ELR (cell line): ENCODE measurements at places on chromosomes 1 and 21.
A peak's percentile ranks its signal among the peaks of the same experiment; 100 is the strongest.

DNA sequence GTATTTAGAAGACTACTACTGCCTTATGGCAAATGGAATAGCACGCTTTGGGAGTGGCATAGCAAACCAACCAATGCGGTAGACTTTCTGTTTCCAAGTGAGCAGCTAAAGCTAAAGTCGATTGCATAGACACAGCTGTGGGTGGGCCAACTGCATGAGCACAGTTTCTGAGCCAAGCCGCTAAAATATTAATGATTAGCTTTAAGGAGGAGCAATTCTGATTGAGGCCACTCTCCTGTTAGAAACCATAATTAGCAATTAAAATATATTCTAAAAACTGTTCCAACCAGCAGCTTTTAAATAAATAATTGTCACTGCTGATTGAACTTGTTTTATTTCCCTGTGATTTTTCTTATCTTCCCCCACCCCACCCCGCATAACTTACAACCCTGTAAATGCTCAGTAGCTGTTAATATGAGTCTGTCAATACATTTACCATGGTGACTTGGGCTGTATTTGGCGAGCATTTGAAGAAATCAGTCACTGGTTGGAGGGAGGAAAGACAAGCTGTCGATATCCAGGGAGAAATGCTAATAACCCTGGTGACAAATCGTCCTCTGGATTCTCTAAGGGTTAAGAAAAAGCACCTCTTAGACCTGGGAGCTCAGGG is 32.2 kb downstream of the RNF220 start:
- no peak for DNase-seq

GRCh38 chr1:103761896-103762295 is 12.2 kb downstream of the AMY1C start:
- no peak for DNase-seq

DNA sequence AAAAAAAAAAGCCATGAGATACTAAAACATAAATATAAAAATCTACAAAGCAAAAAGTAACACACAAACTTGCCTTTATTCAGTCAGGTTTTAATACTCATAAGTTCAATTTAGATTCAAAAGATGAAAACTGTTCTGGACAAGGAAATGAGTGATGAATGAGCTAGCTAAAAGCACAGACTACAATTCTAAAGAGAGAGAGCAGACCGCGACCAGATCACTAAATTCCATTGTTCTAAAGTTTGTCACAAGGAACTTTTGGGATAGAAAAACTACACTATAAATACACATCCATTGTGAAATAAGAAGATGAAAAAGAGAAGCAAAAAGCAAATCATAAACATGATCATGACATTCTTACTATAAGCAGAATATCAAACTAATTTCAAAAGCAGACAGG is 1.7 kb downstream of the ODF2L start:
- DNase-seq = peak; percentile 62

DNA sequence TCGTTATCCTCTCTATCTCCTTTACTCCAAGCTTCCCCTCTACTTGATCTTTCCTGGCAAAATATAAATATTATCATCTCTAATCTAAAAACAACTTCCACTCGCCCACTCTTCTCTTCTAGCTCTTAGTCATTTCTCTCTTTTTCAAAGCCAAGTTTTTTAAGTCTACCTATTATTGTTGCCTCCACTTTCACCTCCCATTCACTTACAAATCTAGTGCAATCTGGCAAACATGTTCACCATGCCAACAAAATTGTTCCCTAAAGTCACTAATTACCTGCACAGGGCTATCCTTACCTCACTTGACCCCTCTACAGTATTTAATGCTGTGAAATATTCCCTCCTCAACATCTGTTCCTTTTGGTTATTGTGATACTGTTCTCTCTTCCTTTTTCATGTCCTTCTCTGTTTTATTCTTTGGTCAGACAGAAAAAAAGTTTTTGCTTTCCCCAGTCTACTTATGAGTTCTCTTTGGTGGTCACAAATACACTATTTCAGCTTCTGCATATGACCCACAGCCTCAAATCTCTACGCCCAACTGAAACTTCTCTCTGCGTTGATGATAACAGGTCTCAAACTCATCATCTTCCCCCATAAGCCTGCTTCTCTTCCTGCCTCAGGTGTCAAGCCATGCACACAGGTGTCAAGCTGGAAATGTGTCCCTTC is 31.9 kb upstream of the RAP1A start:
- no peak for DNase-seq

- peak; percentile 60 for DNase-seq
These were observed 32.3 kb upstream of the TARDBP start for GRCh38 chr1:10980094-10980577.

GRCh38 chr1:25550155-25550506 is 6.7 kb downstream of the LDLRAP1 start:
- DNase-seq = peak; percentile 64

GRCh38 chr1:109266965-109267364 is 16.0 kb downstream of the PSRC1 start:
- peak; percentile 60 for DNase-seq

- peak; percentile 28 for DNase-seq
These were observed at the start of gene SYPL2 for GRCh38 chr1:109466452-109467300. SYPL2 (plus strand) TSS chr1:109466546; CDS start chr1:109466844, 298 bp downstream.

- DNase-seq = no peak
These were observed 67.4 kb upstream of the CASZ1 start for GRCh38 chr1:10863886-10864285.

DNA sequence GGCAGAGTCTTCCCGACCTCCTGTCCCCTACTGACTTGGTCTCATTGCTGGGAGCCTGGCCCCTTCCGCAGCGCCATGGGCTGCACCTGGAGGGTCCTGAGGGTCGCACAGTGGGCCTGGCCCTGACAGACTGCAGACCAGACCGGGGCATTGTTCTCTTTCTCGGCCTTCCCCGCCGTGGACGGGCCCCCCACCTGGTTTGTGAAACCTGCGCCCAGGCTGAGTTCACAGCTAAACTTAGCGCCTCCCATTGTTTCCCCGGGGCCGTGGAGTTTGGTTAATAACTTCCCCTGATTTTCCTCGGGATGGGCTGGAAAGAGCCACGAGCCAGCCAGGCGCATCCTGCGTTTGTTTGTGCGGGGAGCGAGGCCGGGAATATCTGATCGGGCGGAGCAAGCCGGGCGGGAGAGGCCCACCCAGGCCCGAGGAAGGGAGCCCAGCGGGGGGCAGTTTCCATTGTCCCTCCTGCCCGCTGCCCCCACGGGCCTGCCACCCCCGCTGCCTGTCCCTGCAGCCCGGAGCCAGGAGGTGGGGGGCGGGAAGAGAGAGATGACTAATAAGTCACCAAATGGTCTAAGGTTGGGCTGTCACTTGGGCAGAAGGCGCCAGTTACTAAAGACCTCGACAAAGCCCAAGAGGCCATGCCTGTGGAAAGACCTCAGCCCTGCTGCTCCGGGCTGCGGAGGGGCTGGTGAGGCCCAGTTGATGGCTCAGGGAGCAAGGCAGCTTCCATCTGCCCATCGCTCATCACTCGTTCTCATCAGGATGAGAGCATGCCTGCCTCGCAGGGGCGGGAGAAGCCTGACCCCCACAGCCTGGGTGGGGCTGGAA is 39.0 kb upstream of the ARHGEF16 start:
- no peak for DNase-seq

DNA sequence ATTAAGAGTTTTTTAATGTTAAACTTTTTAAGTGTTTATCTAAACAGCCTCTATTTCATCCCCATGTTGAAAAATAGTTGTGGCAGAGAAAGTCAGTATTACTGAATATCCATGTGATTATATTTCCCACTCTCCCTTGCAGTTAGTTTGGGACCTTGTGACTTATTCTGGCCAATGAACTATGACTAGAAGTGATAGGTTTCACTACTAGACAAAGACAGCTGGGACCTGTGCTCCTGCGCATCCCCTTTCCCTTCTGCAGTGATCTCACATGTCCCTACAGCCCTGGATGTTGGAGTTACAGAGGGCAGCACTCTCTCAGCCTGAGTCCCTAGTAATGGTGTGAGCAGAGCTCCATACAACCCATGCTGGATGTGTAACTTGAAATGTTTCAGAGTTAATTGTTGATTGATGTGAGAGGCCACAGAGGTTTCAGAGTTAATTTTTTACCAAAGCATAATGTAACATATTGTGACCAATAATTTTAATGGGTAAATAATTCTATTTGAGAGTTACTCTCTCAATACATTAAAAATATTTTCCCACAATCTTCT is 18.7 kb upstream of the SAMD13 start:
- no peak for DNase-seq
